ENCODE measurements at places on chromosomes 16 and 17. TPM values are rescaled to one million over a fixed set of nuclear protein-coding genes. Genes with fewer than 3 reads are reported as not detected.
A peak's percentile ranks its signal among the peaks of the same experiment; 100 is the strongest.

- H3K27ac ChIP-seq: no peak overlapping the region
- no peaks in the 10 kb centered on the region for H3K4me1 ChIP-seq
- no peaks in the 10 kb centered on the region for H3K36me3 ChIP-seq
- H3K27me3 ChIP-seq: no peaks in the 10 kb centered on the region
- DNase-seq: no peak
These were observed 25.4 kb upstream of the RHOT1 start for GRCh38 chr17:32116937-32117336.

GRCh38 chr16:56792967-56793366 is 63.0 kb downstream of the NUP93 start:
- no peak overlapping the region for H3K4me3 ChIP-seq
- H3K27me3 ChIP-seq: no peaks in the 10 kb centered on the region
- no peak overlapping the region for H3K27ac ChIP-seq
- H3K36me3 ChIP-seq: no peaks in the 10 kb centered on the region

GRCh38 chr16:48386559-48387312 is 1.5 kb upstream of the SIAH1 start:
- no peak overlapping the region for H3K4me3 ChIP-seq
- no peak overlapping the region for H3K27ac ChIP-seq
- peaks cover 9% of the 10 kb centered on the region for H3K4me1 ChIP-seq
- DNase-seq: no peak

DNA sequence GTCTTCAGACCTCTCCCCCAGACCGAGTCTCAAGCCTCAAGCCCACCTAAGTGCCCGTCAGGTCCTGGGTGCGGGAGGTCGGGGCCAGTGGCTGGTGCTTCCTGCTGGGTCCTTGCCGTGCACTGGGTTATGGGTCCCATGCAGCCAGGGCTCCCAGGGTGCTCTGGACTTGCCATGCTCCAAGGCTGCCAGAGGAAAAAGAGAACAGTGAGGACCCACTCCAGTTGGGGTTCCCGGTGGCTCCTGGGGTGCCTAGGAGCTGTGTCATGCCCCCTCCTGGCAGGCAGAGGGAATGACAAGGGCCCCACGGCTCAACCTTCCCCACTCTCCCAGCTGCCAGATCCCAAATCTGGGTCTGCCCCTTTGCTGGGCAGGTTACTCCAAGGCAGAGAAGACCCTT is 3.8 kb downstream of the SNX20 start:
- H3K4me1 ChIP-seq: no peaks in the 10 kb centered on the region
- DNase-seq: no peak
- H3K4me3 ChIP-seq: no peak overlapping the region
- H3K36me3 ChIP-seq: no peaks in the 10 kb centered on the region
- H3K27me3 ChIP-seq: no peaks in the 10 kb centered on the region

- H3K4me3 ChIP-seq: no peak overlapping the region
- no peaks in the 10 kb centered on the region for H3K4me1 ChIP-seq
- H3K36me3 ChIP-seq: no peaks in the 10 kb centered on the region
- H3K27me3 ChIP-seq: peaks cover 5% of the 10 kb centered on the region
- no peak for DNase-seq
These were observed 23.5 kb downstream of the SMTNL2 start for GRCh38 chr17:4607773-4608187.

GRCh38 chr16:53966821-53967571 is 263.0 kb downstream of the FTO start:
- H3K27me3 ChIP-seq: no peaks in the 10 kb centered on the region
- no peaks in the 10 kb centered on the region for H3K4me1 ChIP-seq
- H3K27ac ChIP-seq: no peak overlapping the region
- H3K4me3 ChIP-seq: no peak overlapping the region
- DNase-seq: no peak

- no peak for DNase-seq
- no peaks in the 10 kb centered on the region for H3K4me1 ChIP-seq
- H3K27me3 ChIP-seq: peaks cover 3% of the 10 kb centered on the region
- H3K27ac ChIP-seq: no peak overlapping the region
- no peaks in the 10 kb centered on the region for H3K36me3 ChIP-seq
These were observed 12.5 kb upstream of the PHF12 start for GRCh38 chr17:28963841-28964240.

- DNase-seq: no peak
- H3K4me1 ChIP-seq: peaks cover 4% of the 10 kb centered on the region
- no peaks in the 10 kb centered on the region for H3K36me3 ChIP-seq
- no peaks in the 10 kb centered on the region for H3K27me3 ChIP-seq
- H3K27ac ChIP-seq: no peak overlapping the region
These were observed 54.6 kb downstream of the ACTG1 start for GRCh38 chr17:81457917-81458555.

DNA sequence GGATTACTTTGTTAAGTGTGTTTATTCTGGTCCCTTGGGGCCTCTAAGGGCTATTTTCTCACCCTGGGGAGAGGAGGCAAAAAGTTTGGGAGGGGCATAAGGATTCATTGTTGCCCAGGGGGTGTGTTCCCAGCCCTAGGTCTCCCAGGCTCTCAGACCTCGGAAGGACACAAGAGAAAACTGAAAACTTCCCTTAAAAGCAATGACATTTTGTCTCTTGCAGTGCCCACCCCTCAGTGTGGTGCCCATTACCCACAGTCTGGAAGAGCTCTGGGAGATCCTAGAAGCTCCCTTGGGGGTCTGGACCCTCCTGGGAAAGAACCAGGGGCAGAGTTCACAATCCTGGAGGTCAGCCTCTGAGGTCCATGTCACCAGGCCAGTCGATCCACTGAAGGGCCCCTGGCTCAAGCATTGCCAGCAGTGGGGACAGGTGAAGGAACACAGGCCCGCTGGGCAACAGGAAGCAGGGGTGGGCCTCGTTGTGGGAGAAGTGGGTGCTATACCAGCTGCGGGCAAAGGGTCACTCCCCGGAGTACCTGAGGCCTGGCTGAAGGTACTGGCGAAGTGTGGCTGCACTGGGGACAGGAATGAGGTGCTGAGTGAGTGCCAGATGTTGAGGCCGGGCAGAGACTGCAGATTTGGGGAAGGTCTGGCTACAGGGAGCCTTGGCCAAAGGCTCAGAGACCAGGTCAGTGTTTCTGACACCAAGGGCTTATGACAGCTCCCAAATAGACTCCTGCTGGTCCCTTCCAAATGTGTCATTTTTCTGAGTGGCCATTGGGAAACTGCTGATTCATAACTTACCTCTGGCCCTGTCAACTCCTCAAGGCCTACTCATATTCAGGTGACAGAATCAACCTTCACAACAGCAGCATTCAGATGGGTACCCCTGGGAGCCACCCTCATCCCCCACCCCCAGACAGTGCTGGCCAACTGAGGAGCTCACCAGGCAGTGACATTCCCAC is 4.6 kb upstream of the ZNF747 start:
- no peaks in the 10 kb centered on the region for H3K27me3 ChIP-seq
- H3K36me3 ChIP-seq: no peaks in the 10 kb centered on the region
- no peak overlapping the region for H3K4me3 ChIP-seq
- DNase-seq: no peak
- H3K4me1 ChIP-seq: peaks cover 17% of the 10 kb centered on the region
- no peak overlapping the region for H3K27ac ChIP-seq

- H3K4me1 ChIP-seq: 0 out of 2 replicates have a peak, but pooled peaks cover 5% of the 10 kb centered on the region
- H3K27me3 ChIP-seq: no peaks in the 10 kb centered on the region
- no peaks in the 10 kb centered on the region for H3K36me3 ChIP-seq
- DNase-seq: no peak
- no peak overlapping the region for H3K27ac ChIP-seq
These were observed 35.2 kb downstream of the TSC2 start for GRCh38 chr16:2082983-2083364.

GRCh38 chr17:27630607-27631410 is at the start of gene LGALS9:
Gene LGALS9 (plus strand): TSS chr17:27631188. CDS start chr17:27631266, 78 bp downstream.
- no peak for DNase-seq
- H3K27ac ChIP-seq: no peak within 1 kb of the TSS
- no peaks in the 10 kb centered on the region for H3K27me3 ChIP-seq
- no peak within 1 kb of the TSS for H3K4me3 ChIP-seq

The ARL17A gene
- 12.5 TPM for total RNA-seq

GRCh38 chr16:84484579-84485254 is 19.7 kb downstream of the MEAK7 start:
- no peaks in the 10 kb centered on the region for H3K36me3 ChIP-seq
- H3K4me1 ChIP-seq: no peaks in the 10 kb centered on the region
- DNase-seq: no peak
- no peak overlapping the region for H3K27ac ChIP-seq
- H3K27me3 ChIP-seq: no peaks in the 10 kb centered on the region

- H3K4me3 ChIP-seq: no peak overlapping the region
- peaks cover 23% of the 10 kb centered on the region for H3K36me3 ChIP-seq
- H3K27ac ChIP-seq: no peak overlapping the region
- H3K27me3 ChIP-seq: no peaks in the 10 kb centered on the region
- peaks cover 4% of the 10 kb centered on the region for H3K4me1 ChIP-seq
These were observed 19.0 kb downstream of the LPCAT2 start for GRCh38 chr16:55527885-55528284.

DNA sequence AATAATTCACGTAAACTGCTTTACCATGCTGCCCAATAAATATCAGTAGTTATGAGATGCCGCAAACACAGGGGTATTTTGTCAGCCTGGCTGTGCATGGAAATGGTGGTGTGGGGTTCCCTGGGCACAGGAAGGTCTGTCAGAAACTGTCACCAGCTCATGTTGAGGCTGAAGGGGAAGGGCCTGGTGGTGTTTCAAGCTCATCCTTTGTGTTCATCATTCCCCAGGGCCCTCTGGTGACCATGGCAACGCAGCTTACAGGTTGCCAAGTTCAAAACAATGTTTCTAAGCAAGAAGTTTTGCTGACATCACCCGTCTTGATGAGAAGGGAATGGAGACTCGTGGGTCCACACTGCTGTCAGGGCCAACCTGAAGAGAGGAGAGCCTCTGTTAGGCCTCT is 348.9 kb upstream of the C16orf82 start:
- H3K27ac ChIP-seq: no peak overlapping the region
- H3K27me3 ChIP-seq: no peaks in the 10 kb centered on the region
- H3K4me1 ChIP-seq: no peaks in the 10 kb centered on the region
- H3K36me3 ChIP-seq: no peaks in the 10 kb centered on the region

The PRR35 gene
- total RNA-seq: 2.2 TPM

DNA sequence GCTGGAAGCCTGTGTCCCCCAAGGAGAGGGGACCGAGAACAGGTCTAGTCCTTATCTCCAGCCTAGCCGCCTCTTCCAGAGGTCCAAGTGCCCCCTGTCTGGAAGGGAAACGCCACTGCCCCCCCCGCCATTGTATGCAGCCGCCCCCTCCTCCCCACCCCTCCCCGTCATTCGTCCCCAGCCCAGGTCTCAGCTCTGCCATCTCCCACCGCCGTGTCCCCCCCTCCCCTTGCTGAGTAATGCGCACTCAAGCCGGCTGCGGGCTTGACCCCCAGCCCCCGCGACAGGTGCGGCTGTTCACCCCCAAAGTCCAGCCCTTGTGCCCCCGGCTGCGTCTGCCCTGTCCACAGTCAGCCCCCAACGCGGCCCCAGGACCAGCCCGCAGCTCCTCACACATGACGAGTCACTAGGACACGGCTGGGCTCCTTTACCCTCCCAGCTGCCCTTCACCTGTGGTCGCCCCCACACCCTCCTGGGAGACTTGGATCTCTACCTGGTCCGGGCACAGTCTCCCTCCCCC is 622 bp downstream of the GPRC5B start:
- H3K4me1 ChIP-seq: peaks cover 27% of the 10 kb centered on the region
- H3K4me3 ChIP-seq: peak overlapping the region; percentile 56
- no peaks in the 10 kb centered on the region for H3K27me3 ChIP-seq
- DNase-seq: no peak
- no peak overlapping the region for H3K27ac ChIP-seq

The KCNJ18 gene
- total RNA-seq: not detected

DNA sequence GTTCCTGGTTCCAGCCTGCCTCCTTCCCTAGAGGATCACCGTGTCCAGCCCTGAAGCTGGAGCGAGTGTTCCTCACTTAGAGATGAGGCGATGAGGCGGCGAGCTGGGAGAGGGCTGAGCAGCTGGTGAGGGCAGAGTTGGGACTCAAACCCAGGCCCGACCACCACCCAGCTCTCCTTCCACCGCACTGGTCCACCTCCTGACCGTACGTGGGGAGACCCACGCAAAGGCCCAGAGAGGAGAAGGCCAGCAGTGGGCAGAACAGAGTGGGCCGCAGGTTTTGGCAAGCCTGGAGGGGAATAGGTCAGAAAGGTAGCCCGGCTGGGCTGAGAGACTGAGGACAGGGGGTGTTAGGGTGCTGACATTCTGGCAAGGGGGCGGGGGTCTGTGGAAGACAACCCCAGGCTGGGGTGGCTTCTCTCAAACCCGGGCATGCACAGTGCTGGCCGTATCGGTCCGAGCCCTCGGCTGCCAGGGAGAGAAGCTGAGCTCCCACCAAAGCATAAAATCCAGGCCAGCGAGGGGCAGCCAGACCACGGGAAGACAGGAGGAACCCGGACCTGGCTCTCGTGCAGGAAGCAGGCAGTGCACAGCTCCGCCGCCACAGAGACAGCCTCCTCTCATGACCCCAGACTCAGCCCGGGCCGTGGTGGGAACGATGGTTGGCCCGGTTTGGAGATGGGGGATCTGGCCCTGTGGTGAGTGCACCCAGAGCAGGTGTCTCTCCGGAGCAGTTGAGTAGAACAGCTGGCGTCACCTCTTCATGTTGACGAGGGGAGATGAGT is 24.9 kb downstream of the MLYCD start:
- H3K36me3 ChIP-seq: no peaks in the 10 kb centered on the region
- no peak for DNase-seq
- no peak overlapping the region for H3K27ac ChIP-seq
- peaks cover 6% of the 10 kb centered on the region for H3K4me1 ChIP-seq
- H3K4me3 ChIP-seq: no peak overlapping the region

All from Panc1 (cell line).